ENCODE measurements at places on chromosomes 7 and 10.

GRCh38 chr7:128031901-128032604, 816 bp upstream of the LRRC4 start:
- peak; percentile 10 for DNase-seq

DNA sequence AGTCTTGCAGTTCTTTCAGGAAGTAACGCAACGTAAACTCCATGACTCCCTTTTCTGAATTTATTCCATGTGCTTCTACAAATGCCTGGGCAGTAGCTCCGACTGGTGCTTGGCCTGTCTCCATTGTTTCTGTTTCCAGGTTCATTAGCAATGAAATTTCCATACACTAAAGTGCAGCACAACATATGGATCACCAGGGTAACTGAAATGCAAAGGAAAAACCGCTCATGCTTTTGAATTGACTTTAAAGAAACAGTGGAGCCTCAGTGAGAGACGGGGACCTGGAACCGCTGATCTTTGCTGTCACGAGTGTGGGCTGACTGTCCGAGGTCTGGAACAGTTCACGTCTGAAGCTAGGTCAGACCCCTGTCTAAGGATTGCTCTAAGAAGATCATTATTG, 126.5 kb upstream of the IGFBP3 start:
- no peak for DNase-seq

GRCh38 chr10:43963793-43964425, 315.2 kb upstream of the ZNF32 start:
- DNase-seq: no peak

DNA sequence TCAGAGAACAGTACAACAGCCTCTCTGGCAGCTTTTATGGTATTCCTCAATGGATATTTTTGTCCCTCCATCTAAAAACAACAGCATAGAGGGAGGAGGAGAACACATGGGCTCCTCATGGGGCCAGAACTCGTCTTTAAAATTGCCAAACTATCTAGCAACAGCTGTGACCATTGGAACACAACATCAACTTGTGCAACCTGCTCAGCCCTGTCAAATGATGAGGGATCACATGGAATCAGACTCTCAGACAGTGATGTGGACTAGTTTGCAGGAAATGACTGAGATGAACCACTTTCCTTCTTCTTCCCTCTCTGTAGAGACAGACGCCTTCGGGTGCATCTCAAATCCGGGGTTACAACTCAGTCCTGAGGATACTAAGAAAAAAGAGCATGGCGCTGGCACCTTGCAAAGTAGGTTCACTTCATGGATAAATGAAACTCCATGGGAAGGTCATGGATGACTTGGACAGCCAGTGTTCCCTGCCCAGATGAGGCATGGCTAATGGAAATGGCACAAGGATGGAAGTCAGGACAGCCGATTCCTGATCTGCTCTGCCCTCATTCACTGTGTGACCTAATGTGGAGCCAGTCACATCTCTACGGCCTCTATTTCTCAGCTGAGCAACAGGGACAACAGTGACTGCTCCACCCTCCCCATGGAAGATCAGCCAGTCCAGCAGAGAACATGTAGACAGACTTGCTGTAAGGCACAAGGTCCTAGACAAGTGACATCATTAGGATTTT, 24.6 kb upstream of the DGKI start:
- no peak for DNase-seq

GRCh38 chr10:67903581-67903980, 19.1 kb downstream of the SIRT1 start:
- DNase-seq: no peak

- no peak for DNase-seq
These were observed 22.5 kb upstream of the ZNF273 start for GRCh38 chr7:64880322-64881297.

DNA sequence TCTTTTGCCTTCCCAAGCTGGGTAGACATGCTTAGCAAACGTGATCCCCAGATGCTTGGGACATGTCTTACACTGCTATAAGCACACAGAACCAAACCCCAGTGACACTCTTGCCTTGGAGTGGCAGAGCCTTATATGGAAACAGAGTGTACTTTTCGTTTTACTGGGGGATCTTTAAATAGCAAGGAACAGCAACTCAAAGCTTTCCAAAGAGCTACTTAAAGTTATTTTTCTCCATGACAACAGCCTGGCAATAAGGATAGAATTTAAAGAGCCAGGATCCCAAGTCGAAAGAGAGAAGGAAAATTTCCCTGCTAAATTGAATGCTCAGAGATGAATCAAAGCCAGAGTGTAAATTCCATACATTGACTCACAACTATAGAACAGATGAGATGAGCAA, 67.8 kb downstream of the ZNF365 start:
- no peak for DNase-seq

- DNase-seq: no peak
These were observed 42.1 kb upstream of the DNAAF5 start for GRCh38 chr7:684416-684815.

- no peak for DNase-seq
These were observed 330.1 kb downstream of the ADARB2 start for GRCh38 chr10:1406967-1407945.

GRCh38 chr10:107952649-107953556, 788.4 kb upstream of the SORCS1 start:
- DNase-seq: no peak

GRCh38 chr10:117350909-117351308, 24.3 kb downstream of the PDZD8 start:
- DNase-seq: no peak

DNA sequence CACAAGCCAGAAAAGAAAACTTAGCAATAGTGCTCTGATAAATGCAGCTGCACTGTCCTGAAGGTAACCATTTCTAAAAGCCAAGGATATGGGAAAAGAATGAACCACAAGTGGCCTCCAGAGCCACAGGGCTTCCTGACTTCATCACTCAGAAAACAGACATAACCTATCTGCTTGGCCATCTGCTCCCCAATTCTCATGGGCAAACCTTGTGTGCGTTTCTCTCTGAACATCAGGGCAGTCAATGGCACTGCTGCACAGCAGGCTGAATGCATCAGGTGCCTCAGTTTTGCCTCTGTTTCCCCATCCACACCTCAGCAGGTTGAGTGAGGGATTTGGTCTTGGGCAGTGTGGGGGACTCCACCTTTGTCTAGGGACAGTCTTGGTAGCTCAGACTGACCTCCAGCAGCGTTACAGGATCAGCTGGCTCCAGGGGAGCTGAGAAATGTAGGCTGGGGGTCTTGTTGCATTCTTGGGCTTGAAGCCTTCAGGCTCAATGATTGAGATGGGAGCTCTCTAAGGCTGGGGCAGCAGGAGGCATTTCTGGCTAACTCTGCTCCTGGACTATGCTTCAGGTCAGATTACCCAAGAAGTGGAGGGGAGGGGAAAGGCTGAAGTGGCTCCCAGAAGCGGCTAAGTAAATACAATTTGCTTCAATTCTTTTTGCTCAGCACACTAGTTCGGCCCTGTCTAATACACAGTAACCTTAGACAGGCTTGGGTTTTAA, 23.6 kb upstream of the PDLIM1 start:
- DNase-seq: no peak

DNA sequence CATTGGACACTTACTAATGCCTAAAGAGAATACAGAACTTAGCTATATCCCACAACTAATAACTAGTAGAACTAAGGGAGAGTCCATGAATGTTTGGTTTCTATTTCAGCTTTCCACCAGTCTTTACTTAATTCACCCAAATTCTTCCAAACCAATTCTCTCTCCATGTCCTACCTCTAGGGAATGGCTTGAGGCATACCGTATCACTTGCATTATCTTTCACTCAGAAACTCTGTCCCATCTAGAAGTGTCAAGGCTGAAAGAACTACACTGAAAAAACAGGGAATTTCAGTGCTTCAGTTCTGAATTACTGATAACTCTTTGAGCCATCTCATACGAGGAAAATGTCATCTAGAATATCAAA, 758 bp downstream of the TMEM168 start:
- DNase-seq: no peak

GRCh38 chr10:133217800-133218589, 12.0 kb upstream of the UTF1 start:
- no peak for DNase-seq

- no peak for DNase-seq
These were observed 14.8 kb upstream of the DNAJC12 start for GRCh38 chr10:67852761-67853160.

Measured in activated CD4-positive, CD25-positive, alpha-beta regulatory T cell treated with anti-CD3 and anti-CD28 coated beads, Interleukin-2, amount 50 U/mL, for 16 hours (primary cell).